ENCODE measurements at places on chromosomes 12 and 14.

DNA sequence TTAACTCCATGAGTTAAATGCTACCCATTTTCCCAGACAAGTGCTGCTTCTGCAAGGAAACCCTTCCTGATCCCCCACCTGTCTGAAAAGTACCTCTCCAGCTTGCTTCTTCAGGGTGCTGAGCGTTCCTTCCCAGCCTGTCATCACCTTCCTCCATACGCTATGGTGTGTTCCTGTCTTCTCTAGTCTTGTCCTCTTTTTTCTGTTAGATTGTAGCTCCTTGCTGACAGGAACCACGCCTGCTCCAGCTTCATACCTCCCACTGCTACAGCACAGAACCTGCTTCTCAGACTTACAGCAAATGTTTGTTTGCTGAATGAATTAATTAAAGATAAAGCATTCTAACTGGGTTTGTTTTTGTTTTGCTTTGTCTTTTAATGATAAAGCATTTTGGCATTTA lies 39.1 kb downstream of the ERH start:
- no peak for ATAC-seq

DNA sequence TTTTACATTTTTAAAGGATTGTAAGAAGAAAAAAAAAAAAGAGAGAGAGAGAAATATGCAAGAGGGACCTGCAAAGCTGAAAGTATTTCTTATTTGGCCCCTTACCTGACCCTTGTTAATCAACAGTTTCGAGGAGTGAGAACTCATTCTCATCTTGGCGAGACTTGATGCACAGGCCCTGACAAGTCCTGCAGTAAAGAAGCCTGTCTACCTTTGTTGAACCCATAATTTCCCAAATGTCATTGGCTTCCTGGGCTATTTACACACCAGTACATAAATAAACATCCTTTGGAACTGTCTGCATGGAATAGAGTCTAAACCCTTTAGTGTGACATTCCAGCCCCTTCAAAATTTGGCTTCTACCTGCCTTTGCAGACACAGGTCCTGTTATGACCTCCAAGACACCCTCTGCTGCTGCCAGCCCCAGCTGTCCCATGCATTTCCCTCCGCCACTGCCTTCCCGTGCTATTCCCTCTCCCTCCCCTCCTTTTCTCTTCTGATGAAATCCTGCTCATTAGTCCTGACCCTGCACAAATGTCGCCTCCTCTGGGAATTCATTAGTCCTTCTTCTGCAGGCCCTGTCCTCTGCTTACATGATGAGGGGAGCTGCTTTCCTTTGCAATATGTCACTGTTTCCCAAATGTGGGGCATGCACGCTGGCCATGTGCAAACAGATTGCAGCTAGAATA lies 35.1 kb downstream of the MYL2 start:
- no peak for ATAC-seq

DNA sequence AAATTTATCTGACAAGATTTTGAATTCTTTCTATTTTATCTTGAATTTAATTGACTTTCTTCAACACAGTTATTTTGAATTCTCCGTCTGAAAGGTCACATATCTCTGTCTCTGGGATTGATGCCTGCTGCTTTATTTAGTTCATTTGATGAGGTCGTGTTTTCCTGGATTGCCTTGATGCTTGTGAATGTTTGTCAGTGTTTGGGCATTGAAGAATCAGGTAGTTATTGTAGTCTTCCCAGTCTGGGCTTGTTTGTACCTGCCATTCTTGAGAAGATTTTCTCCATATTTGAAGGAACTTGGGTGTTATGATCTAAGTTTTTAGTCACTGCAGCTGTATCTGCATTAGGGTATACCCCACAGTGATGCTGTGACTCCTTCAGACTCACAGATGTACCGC lies 315.8 kb upstream of the DDHD1 start:
- ATAC-seq: no peak

- peak; percentile 46 for ATAC-seq
These were observed 2.9 kb downstream of the SCNN1A start for GRCh38 chr12:6372403-6373003.

DNA sequence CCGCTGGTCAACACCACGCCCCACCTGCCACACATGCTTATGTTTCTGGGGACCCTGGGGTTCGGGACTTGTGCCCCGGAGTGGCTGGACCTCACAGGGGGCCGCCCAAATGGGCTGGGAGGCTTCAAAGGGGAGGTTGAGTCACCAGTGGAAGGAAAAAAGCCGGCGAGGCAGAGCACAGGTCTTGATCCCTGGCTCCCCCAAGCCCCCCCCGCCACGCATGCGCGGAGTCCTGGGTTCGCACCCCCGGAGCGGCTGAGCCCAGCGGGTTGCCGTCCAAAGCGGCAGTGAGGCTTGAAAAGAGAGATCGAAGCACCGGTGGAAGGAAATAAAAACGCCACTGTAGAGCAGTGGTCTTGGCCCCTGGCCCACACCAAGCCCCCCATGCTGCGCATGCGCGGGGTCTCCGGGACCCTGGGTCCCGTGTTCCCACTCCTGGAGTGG lies 313.5 kb downstream of the ALG10 start:
- no peak for ATAC-seq

DNA sequence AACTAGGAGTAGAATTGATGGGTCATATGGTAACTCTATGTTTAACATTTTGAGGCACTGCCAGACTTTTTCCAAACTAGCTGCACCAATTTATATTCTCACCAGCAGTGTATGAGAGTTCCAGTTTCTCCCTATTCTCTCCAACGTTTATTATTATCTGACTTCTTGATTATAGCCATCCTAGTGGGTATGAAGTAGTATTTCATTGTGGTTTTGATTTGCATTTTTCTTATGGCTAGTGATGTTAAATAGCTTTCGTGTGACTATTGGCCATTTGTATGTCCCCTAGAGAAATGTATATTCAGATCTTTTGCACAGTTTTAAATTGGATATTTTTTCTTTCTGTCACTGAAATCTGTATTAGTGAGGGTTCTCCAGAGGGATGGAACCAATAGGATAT lies 37.8 kb downstream of the HELB start:
- ATAC-seq: no peak

GRCh38 chr14:52618602-52619001 lies 66.0 kb downstream of the GPR137C start:
- no peak for ATAC-seq

DNA sequence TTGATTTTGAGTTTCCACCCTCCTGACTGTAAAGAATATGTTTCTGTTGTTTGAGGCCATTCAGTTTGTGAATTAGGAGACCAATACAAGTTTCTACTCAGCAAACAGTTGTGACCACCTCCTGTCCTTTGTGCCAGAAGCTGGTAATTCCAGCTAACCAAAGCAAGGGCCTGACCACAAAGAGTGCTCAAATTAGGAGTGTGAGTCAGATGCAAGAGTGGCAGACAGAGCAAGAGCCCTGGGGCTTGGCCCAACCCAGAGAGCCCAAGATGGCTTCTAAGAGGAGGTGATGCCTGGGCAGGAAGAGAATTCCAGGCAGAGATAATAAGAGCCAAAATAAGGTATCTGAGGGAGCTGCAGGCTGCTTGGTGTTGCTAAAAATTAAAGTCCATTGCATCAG lies 77.7 kb upstream of the C14orf132 start:
- ATAC-seq: no peak

DNA sequence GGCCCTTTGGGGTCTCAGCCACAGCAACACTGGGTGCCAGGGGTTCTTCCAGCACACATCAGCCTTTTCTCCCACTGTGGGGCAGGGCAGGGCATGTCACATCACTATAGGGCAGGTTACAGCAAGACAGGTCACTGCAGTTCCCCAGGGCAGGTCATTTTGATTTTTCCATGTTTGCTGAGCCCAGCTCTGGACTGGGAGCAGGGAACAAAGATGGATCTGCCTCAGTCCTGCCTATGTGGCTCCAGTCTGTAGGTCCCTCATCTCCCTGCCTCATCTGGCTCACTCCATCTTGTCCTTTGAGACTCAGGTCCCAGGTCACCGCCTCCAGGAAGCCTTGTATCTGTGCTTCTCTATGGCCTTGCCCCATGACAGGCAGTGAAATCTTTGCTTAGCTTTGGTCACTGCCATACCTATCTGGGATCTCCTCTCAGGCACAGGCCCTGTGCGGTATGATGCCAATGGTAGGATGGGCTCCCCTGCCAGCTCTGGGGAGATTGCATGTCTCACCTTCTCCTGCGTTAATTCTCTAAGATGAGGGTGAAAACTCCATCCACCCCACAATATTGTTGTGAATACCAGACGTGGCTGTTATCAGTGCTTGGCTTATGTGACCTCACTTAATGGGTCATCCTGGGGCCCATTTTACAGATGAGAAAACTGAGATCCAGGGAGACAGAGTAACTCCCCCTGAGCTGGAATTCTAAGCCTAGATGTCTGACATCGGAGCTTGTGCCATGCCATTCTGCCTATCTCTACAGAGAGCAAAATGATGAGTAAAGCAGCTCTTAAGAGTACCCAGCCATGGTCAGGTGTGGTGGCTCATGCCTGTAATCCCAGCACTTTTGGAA lies 1.5 kb downstream of the SERPINA6 start:
- ATAC-seq: peak; percentile 17

DNA sequence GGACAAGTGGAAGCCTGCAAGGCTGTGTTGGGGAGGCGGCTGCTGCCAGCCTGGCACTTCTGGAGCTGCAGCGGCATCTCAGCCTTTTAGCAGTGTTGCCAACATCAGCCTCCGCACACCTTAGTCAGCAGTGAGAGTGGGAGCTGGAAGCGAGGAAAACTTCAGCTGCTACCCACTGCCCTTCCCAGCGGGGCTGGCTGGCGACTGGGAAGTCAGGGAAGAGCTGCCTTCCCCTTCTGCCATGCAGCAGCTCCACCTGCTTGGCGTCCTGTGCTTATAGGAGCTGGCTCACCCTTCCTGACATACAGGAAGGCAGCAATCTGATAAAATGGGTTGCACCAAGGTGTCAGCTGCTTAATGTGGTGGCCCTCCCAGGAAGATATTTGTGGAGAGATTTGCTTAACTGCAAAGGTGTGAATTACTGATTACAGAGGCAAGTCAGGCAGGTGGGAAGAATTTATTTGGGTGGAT lies 15.4 kb upstream of the PLEKHG3 start:
- peak; percentile 49 for ATAC-seq

- ATAC-seq: no peak
These were observed 235.2 kb downstream of the ZFP36L1 start for GRCh38 chr14:68557648-68558047.

- ATAC-seq: peak; percentile 77
These were observed 13.4 kb downstream of the TNFAIP2 start for GRCh38 chr14:103136388-103137271.

DNA sequence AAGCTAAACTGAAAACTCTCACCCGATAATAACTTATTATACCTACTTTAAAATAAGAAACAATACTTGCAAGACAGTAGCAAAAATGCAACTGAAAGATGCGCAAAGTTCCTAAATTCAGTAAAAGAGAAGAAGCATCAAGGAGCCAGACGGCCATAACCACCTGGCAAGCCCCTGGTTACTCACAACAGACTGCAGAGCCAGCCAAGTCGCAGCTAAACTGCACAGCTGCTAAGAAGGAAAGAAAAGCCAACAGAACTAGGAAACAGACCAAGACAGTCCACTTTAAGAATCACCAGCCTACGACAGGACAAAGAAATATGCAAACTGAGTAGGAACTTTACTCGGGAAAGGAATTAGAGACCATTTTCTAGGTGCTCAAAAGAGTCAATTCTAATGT lies 127.9 kb downstream of the TMTC1 start:
- no peak for ATAC-seq

DNA sequence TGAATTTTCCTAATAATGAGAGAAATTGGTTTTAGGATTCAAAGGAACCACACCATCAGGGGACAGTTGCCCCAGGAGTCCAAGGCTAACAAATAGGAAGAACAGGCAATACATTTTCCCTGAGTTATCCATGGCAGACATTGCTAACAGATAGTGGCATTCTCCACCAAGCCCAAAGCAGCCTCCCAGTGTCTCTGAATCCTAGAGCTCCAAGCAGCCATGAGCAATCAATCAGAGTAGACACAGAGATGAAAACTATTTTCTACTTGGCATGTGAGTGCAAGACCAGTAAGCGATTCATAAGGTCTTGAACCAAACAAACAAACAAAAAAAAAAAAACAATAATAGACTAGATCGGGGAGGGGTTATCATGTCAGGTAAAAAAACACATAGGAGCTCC lies 515.7 kb downstream of the MED13L start:
- no peak for ATAC-seq

DNA sequence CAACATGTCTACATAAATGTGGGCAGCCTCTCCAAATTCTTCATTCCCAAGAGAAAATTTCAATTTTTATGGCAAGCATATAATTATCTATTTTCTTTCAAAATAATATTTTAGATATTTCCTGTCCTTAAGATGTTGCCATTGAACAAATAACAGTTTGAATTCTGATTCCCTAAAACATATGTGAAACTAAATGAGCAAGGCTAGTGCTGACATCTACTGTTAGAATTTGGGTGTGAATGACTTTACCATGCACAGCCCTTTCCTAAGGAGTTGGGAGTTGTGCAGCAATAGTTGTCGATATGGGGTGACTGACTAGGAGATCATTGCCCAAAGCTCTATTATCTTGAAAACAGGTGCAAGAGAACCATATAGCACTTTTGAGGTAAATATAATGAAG lies 108.2 kb upstream of the SLC38A4 start:
- ATAC-seq: peak; percentile 73

GRCh38 chr12:45468751-45469615 lies 253.1 kb downstream of the ANO6 start:
- no peak for ATAC-seq

- ATAC-seq: peak; percentile 9
These were observed 37.7 kb upstream of the FOXJ2 start for GRCh38 chr12:7994731-7995205.

DNA sequence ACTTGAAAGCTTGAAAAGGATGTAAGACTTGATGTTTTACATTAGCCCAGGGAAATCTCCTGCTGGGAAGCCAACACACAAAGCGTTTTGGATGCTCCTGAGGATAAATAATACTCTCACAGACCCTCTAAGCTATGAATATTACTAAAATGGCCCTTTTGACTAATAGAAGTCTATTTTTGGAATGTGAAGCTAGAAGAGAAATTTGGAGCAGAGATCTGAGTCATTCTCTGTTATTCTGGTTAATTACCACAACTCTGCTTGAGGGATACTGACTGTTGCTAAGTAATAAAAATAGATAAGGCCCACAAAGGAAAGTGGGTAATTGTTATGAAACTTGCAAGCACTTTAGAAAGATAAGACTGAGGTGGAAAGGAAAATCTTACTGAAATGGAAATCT lies 346.2 kb upstream of the STXBP6 start:
- no peak for ATAC-seq

DNA sequence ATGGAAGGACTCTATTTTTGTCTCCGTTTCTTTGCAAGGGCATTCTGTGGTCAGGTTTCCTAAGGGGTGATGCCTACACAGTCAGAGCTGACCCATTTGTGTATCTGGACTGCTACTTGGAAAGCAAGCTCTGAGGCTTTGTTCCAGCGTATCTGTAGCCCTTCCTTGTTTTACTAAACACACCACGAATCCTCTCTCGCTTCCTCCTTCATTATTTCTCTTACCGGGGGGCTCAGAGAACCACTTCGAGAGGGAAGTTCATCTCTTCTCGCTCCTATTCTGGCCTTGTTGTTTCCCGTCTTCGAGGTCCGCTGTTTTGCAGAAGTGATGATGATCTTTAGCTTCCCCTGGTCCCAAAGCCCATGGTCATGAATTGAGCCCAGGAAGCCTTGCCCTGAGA lies 164.7 kb downstream of the SSPN start:
- no peak for ATAC-seq
